CD4-positive, alpha-beta T cell treated with Interleukin-12 subunit alpha and Interleukin-12 subunit beta, for 1 hour (primary cell): ENCODE measurements at places on chromosomes 2 and 18.

DNA sequence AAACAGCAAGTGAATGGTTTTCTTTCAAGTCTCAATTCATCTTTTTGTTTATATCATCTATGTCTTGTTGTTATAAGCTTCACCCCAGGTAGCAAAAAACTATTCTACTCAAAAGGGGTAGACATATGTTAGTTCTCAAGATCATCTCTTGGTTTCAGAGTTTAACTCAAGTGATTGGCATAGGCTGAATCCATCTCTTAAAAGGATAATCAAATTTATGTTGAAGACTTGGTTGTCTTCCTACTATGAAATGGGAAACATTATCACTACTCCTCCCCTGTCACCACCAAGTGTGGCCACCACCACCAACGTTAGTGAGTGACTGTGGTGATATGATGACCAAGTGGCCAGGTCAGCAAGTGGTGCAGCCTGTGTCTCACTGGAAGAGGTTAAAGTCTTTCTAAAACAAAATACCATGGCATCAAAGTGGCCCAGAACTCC lies 1.5 kb downstream of the IL1B start:
- no peak for DNase-seq

DNA sequence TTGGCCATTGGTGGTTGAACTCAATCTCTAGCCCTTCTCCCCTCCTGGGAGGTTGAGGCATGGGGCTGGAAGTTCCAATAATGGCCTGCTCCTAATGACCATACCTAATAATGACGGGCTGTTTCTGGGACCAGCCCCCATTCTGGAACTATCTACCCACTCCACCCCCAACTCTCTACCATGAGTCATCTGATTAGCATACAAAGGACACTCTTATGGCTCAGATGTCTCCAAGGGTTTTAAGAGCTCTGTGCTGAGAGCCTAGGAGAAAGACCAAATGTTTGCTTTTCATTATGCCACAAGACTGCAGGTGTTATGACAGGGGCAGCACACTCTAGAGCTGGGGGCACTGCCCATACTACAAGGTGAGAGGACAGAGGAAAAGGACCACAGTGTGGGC lies 137.0 kb upstream of the NCKAP5 start:
- no peak for DNase-seq

GRCh38 chr2:105783151-105783738 lies 38.5 kb downstream of the NCK2 start:
- no peak for DNase-seq

GRCh38 chr18:43077510-43078308 lies 37.8 kb downstream of the RIT2 start:
- no peak for DNase-seq

- DNase-seq: no peak
Observed at GRCh38 chr2:70091816-70092215, 4.5 kb downstream of the PCBP1 start.

- DNase-seq: no peak
Observed at GRCh38 chr2:98795891-98796676, 65.2 kb upstream of the MGAT4A start.

- DNase-seq: peak; percentile 67
Observed at GRCh38 chr2:97662895-97663625, 784 bp downstream of the ACTR1B start.

GRCh38 chr2:17892770-17893534 lies 14.5 kb downstream of the KCNS3 start:
- DNase-seq: no peak

DNA sequence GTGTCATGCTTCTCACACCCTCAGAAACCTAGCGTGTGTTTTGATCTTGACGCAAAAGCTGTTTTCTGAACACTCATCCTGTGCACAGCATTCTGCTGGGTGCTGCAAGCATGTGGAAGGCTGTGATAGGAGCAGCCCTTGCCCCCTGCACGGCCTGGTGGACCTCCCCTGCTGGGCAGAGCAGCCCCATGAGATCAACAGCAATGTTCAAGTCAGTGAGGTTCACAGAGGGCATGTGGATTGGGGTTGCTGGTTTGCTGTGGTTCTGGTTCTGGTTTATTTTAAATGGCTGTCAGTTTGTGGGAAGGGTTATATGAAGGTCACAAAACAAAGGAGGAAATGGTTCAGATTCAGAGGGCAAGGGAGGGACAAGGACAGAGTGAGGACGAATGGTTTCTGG lies 71.3 kb downstream of the SOWAHC start:
- DNase-seq: no peak

- no peak for DNase-seq
Observed at GRCh38 chr18:28781616-28782362, 604.9 kb upstream of the CDH2 start.

- DNase-seq: no peak
Observed at GRCh38 chr2:226875438-226876225, 39.8 kb downstream of the RHBDD1 start.

DNA sequence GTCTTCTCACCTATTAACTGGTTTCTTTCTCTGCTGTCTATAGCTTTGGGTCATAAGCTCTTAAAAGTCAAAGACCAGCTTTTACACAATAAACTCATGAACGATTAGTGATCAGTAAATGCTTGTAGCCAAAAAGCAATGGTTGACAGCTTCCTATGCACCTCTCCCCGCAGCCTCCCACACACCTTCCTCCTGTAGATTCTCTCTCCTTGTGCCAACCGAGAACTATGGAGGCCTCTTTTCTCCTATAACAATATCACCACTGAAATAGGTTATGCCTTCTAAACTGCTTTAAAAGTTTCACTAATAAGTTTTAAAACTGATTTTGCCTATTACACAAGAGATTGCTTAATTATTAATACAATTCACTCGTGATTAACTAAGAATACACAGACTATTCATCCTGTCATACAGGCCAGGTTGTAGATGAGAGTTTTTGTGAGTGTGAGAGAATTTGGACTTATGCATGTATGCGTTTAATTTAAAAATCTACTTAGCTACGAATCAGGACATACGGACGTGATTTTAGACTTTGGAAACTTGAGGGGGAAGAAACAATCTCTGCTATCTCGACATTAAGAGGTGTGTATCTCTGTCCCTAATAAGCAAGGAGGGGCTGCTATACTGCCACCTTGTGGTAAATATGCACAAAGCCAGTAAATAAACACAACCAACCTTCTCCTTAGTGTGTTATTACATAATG lies 229.1 kb upstream of the RBBP8 start:
- peak; percentile 34 for DNase-seq

DNA sequence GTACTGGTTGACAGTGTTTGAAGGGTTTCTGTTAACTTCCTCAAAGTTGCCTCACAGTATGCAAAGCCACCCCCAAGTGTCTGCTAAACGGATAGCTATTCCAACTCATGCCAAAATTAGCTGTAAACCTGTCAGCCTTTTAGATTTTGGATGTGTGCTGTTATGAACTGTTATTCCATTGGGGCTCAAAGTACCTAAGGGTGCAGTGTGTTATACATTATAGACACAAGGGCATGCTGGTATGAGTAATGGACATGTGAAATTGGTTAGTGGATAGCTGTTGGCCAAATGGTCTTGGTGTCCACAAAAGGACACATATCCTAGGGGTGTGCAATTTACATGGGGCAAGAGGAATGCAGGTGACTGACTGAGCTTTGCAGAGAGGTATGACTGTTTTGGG lies 33.7 kb upstream of the CCBE1 start:
- no peak for DNase-seq

GRCh38 chr2:230130668-230131364 lies 62.1 kb upstream of the SLC16A14 start:
- no peak for DNase-seq

DNA sequence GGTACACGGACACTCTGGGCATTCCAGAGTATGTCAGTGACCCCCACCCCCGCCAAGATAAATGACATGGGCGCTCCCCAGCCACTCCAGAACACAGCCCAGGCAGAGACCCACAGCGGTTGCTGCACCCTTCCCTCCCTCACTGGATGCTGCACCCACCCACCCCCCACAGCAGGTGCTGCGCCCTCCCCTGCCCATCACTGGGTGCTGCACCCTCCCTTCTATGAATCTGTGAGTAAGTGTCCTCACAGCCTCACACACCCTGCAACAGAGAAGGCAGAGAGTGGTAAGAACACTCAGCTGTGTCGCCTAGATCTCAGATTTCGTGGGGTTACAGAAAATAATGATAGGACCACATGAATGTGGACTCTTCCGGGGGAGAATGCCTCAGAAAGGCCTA lies 23.5 kb downstream of the CHMP1B start:
- DNase-seq: no peak

GRCh38 chr2:240584486-240585031 lies 2.0 kb upstream of the CAPN10 start:
- peak; percentile 18 for DNase-seq

- DNase-seq: no peak
Observed at GRCh38 chr18:55856229-55856628, 268.2 kb upstream of the TCF4 start.

- no peak for DNase-seq
Observed at GRCh38 chr2:209191139-209191538, 232.7 kb upstream of the MAP2 start.

DNA sequence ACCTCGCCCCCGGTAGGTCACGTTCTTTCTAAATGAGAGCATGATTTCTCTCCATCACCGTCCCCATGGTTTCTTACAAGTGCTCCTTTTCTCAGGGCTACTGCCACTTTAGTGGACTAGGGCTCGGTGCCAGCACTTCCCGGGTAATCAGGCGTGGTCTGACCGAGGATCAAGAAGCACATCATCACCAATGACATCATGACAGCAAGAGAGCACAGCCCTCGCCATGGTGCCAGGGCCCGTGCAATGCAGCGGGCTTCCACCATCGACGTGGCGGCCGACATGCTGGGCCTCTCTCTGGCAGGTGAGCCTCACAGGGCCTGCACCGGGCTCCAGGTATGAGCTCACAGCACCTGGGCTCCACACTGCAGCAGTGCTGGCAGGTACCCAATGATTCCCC lies 75.2 kb downstream of the INPP4A start:
- DNase-seq: no peak

- peak; percentile 19 for DNase-seq
Observed at GRCh38 chr2:54041135-54041534, 70.3 kb upstream of the PSME4 start.

GRCh38 chr2:235917506-235917905 lies 250.7 kb downstream of the GBX2 start:
- DNase-seq: no peak

GRCh38 chr2:67516362-67516761 lies 119.2 kb downstream of the ETAA1 start:
- DNase-seq: no peak

GRCh38 chr2:148794558-148794957 lies 80.5 kb upstream of the KIF5C start:
- no peak for DNase-seq

DNA sequence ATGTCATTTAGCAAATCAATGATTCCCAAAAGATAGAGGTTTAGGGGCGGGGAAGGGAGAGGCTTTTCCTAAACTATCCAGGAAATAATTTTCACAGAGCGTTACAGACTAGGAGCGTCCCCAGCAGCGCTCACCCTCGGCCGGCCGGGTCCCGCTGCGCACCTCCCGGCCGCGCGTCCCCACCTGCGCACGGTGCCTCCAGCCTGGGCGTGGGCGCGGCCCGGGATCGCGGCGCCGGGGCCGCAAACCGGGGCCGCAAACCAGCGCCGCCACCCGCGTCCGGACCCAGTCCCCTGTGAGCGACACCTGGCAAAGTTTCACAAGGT lies 684 bp upstream of the ZCCHC2 start:
- DNase-seq: no peak

- DNase-seq: no peak
Observed at GRCh38 chr2:210264282-210264681, 39.0 kb upstream of the ACADL start.

- DNase-seq: no peak
Observed at GRCh38 chr2:189702071-189702470, 27.6 kb downstream of the ANKAR start.

GRCh38 chr2:72830273-72830672 lies 4.4 kb upstream of the EXOC6B start:
- no peak for DNase-seq

GRCh38 chr18:43422518-43422917 lies 145.2 kb upstream of the SYT4 start:
- DNase-seq: no peak
